SJSA1 (cell line): ENCODE measurements at places on chromosomes 4 and X. TPM values are rescaled to one million over a fixed set of nuclear protein-coding genes. Genes with fewer than 3 reads are reported as not detected.

- DNase-seq, result no peak
Observed at GRCh38 chr4:103497692-103498091, 222.1 kb downstream of the TACR3 start.

GRCh38 chr4:80154545-80154933 is 42.8 kb upstream of the PRDM8 start:
- no peak for DNase-seq

- no peak for DNase-seq
Observed at GRCh38 chrX:69616457-69617203, 717 bp downstream of the EDA start.

Gene SNCA
- 14.3 and 19.3 TPM in 2 replicates for total RNA-seq

DNA sequence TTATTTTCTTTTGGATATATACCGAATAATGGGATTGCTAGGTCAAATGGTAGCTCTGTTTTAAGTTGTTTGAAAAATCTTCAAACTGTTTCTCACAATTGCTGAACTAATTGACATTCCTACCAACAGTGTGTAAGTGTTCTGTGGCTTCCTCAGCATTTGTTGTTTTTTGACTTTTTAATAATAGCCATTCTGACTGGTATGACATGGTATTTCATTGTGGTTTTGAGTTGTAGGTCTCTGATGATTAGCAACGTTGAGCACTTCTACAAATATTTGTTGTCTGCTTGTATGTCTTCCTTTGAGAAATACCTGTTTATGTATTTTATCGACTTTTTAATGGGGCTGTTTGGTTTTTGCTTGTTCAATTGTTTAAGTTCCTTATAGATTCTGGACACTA is 680.1 kb upstream of the GRIA3 start:
- DNase-seq, result no peak

DNA sequence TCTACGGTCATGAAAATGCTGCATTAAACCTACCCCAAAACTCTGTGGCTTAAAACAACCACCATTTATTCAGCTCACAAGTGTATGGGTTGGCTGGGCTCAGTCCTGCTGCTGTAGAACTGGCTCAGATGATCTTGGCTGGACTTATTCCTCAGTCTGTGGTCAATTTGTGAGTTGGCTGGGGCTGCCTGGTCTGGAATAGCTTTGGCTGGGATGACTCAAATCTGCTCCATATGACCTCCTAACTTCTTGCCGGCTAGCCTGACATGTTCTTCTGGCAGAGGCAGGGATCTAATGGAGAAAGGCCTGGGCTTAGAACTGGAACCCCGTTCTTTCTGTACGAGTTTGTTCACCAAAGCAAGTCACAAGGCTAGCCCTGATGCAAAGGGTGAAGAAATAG is 71.7 kb downstream of the CFAP299 start:
- DNase-seq, result no peak

GRCh38 chr4:104641418-104641817 is 146.7 kb upstream of the CXXC4 start:
- no peak for DNase-seq

Gene GPR50
- total RNA-seq, result not detected in 2 replicates

GRCh38 chr4:165518686-165519085 is 139.9 kb downstream of the CPE start:
- DNase-seq, result no peak
